ENCODE measurements at places on chromosomes 11 and 22.

GRCh38 chr22:44521326-44522074, 23.5 kb upstream of the RTL6 start:
- DNase-seq: no peak

GRCh38 chr11:133506023-133506422, 26.3 kb downstream of the OPCML start:
- no peak for DNase-seq

GRCh38 chr11:134882141-134882540, 470.1 kb upstream of the B3GAT1 start:
- no peak for DNase-seq

GRCh38 chr11:61024938-61025820, 53.7 kb downstream of the CD6 start:
- no peak for DNase-seq

GRCh38 chr11:102971766-102972165, 16.2 kb upstream of the MMP13 start:
- no peak for DNase-seq
